ENCODE measurements at places on chromosomes 3 and 15. TPM values are rescaled to one million over a fixed set of nuclear protein-coding genes. Genes with fewer than 3 reads are reported as not detected.

The GPR15 gene
- not detected for total RNA-seq

The RAB43 gene
- 95.2 TPM for total RNA-seq

The CCR2 gene
- not detected for total RNA-seq

The POPDC2 gene
- total RNA-seq, result 0.76 TPM

The FOXB1 gene
- not detected for total RNA-seq

The TAGLN3 gene
- total RNA-seq, result not detected

DNA sequence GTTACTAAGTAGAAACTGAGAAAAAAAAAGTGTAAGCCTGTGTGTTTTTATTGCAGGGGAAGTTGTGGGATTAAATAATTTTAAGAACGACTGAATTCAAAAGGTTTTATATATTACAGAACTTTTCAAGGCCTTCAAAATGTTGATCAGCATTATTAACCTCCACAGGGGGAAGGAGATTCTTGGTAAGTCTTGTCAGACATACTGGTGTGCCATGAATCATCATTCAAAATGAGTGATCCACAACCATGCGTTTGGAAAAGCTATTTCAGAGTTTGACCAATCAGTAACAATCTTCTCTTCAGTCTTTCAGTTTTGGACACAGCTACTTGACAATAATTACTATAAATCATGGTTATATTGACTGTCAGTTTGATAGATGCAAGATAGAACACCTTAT lies 70.2 kb downstream of the ADAMTS9 start:
- no peak for DNase-seq

DNA sequence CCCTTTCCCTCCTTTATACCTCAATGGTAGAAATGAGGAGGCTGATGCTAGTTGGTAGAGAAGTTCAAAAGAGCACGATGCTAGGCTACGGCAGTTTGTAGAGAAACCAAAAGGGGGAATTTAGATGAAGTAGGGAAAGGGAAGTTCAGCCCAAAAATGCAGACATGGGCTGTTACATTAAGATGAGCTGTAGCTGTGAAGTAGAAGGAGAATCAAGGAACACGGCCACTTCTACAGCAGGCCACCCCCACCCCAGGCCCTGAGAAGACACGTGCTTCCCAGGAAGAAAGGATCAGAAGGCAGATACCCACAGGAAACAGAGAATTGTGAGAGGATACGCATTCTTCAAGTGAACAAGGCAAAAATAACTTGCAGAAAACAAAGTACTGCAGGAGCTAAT lies 2.1 kb upstream of the PARP14 start:
- DNase-seq, result no peak

GRCh38 chr3:49882166-49882565 lies 12.5 kb upstream of the CAMKV start:
- no peak for DNase-seq

GRCh38 chr3:104385421-104385820 lies 981.3 kb upstream of the ALCAM start:
- no peak for DNase-seq

DNA sequence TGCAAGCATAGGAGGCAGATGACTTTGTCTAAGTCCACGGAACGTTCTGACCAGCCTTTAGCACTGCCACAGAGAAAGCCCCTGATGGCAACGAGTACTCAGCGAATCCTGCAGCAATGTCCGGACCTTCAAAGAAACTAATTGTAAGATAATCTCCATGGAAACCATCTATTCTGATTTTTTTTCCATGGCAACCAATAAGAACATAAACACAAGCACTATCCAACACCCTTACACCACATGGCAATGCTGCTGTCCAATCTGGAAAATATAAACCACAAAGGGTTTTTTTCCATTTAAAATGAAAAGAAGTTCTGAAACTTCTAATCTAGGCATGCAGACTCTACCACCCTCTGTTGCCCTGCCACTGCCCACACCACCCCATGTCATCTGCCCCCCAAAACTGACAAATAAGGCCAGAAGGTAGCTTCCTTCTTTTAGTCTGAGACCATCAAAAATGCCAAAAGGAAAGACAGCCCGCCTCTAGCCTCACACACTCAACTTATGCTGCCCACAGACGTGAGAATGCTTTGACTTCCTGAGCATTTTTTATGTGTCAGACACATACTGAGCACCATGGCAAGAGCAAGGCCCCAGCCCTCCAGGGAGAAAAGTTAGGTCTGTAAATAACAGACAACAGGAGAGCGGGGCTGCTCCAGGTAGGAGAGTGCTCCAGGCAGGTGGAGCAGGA lies 44.5 kb downstream of the POC1A start:
- DNase-seq, result peak; percentile 65

DNA sequence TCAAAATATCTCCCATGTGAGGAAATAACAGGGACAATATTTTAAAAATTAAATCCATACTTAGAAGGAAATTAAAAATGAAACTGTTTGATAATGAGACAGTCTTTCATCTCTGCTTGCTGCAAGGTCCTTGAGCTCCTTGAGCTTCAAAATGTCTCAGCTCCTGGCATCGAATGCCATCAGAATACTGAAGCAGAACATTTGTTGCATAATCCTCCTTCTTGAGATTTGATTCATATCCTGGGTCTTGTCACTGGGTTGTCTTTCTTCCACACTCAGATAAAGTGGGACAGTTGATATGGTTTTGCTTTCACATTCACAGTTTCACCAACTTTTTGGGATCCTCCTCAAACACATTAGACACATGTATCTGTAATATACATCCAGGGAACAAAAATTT lies 27.8 kb downstream of the COL8A1 start:
- DNase-seq, result no peak

DNA sequence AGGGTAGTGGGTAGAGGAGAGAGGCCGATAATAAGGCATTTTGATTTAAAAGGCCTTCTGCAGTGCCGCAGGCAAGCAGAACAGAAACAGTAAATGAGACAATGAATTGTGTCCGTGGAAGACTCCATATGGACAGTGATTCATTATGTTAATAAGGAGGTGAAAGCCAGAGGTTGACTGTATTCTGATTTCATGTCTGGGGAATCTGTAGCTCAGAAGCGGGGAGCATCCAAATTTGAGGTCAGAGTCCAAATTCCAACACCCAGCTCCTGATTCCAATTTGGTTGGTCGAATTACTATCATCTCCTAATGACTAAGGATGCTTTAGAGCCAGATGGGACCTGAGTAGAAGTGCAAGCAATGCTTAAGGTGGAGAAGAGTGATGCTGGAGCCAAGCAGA lies 1.0 kb upstream of the TBC1D21 start:
- no peak for DNase-seq

GRCh38 chr3:100548053-100548452 lies 55.6 kb downstream of the TMEM45A start:
- DNase-seq, result no peak

DNA sequence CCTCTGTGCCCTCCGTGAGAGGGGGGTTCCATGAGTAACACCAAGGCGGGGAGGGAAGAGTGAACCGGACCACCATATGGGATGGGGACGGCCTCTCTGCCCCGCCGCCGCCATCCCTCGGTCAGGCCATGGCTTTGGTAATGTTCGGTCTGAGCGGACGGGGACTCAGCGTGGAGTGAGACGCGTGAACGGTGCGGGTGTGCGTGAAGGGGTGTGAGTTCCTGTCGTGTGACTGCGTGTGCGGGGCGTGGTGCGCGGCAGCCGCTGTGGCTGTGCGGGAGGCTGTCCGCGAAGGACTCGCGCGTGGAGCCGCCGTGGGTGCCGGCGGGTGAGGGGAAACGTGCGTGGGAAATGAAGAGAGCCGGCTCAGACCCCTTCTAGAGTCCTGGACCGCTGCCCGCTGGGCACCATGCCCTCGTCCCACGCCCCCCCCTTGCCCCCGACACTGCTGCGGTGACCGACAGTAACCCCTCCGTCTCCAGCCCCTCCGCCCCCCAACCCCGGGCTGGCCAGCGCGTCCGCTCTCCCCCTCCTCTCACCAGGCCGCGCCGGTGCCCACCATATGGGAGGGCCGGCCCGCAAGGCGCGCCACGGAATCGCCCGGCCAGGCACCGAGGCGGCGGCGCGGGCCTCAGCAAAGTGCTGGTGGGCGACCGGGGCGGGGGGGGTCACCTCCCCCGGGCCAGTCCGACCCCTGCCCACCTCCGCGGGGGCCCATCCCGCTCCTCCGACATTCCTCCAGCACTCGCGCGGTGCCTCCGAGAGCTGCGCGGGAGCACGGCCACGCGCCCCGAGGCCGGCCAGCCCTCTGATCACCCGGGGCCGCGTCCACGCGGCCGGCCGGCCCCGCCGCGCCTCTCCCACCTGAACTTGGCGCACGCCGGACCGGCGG lies 589 bp downstream of the KLF15 start:
- DNase-seq, result peak; percentile 37

- DNase-seq, result no peak
These were observed 66.9 kb downstream of the CMTM8 start for GRCh38 chr3:32305361-32305876.

DNA sequence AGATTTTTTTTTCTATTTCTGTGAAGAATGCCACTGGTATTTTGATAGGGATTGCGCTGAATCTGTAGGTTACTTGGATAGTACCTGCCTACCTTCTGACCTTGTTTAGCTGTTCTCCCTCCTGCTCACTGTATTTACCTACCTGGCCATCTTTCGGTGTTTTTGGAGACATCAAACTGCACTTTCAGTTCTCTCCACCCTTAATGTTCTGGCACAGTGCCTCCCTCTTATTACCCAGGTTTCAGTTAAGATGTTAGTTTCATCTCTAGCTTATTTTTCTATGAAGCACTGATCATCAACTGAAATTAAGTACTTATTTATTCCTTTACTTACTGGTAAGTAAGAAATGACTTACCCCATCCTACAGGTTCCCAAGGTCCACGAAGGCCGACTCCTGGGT lies 74.4 kb upstream of the KLHL25 start:
- no peak for DNase-seq

- no peak for DNase-seq
These were observed 28.6 kb upstream of the SERPINI2 start for GRCh38 chr3:167502401-167502800.

DNA sequence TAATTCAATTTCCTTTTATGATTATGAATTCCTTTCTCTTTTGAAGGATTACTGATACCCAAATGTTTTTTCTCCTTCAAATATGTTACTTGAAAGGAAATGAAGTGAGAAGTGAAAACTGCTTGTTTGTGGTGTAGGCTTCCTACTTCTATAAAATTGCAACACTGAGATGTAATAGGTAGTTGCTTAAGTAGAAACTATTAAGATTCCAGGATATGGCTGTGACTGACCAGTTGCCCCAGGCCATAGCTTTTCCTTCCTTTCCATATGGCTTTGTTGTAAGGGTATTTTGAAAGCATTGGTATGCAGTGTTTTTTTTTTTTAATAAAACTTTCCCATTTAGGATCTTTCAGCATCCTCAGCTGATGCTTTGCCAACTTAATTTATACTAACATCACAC lies 28.5 kb downstream of the DNAJC13 start:
- no peak for DNase-seq

- DNase-seq, result no peak
These were observed 6.3 kb upstream of the TMEM212 start for GRCh38 chr3:171836855-171837254.

- no peak for DNase-seq
These were observed 401.9 kb upstream of the CNTN4 start for GRCh38 chr3:1696669-1697275.

DNA sequence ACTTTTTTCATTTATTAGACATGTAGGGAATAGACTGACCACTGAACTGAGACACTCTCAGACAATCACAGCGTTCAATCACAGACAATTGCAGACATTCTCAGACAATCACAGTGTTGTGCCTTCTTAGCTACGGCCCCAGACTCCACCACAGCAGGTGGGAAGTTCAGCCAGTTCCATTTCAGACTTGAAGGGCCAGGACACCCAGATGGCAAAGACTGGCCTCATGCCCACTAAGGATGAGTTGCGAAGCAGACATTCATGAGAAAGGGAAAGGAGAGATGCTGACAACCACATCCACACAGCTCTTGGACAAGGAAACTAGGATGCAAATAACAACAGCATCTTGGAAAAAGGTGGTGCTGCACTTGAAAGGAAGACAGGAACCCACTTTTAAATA lies 21.9 kb upstream of the ALDH1L1 start:
- DNase-seq, result no peak

- DNase-seq, result no peak
These were observed 277.1 kb downstream of the MAGI1 start for GRCh38 chr3:65761446-65762234.

- no peak for DNase-seq
These were observed 152.6 kb downstream of the SCAPER start for GRCh38 chr15:76752549-76752948.

- no peak for DNase-seq
These were observed 26.4 kb upstream of the HGD start for GRCh38 chr3:120708408-120708807.

DNA sequence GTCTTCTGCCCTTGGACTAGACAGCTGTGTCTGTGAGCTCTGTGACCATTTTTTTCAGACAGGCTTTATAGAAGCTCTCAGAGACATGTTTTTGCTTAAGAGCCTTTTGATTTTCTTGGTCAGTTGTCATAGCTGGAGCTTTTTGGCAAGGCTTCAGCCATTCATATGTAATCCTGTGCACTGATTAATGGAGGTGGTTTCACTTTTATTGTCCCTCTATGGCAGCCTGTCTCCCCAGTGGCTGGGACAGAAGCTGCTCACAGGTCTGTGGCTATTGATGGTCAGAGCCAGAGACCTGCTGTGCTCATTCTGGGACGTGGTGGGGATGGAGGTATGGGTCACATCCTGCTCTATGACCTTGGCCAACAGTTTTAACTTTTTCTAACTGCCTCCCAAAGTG lies 226.6 kb upstream of the LRRFIP2 start:
- DNase-seq, result peak; percentile 17

DNA sequence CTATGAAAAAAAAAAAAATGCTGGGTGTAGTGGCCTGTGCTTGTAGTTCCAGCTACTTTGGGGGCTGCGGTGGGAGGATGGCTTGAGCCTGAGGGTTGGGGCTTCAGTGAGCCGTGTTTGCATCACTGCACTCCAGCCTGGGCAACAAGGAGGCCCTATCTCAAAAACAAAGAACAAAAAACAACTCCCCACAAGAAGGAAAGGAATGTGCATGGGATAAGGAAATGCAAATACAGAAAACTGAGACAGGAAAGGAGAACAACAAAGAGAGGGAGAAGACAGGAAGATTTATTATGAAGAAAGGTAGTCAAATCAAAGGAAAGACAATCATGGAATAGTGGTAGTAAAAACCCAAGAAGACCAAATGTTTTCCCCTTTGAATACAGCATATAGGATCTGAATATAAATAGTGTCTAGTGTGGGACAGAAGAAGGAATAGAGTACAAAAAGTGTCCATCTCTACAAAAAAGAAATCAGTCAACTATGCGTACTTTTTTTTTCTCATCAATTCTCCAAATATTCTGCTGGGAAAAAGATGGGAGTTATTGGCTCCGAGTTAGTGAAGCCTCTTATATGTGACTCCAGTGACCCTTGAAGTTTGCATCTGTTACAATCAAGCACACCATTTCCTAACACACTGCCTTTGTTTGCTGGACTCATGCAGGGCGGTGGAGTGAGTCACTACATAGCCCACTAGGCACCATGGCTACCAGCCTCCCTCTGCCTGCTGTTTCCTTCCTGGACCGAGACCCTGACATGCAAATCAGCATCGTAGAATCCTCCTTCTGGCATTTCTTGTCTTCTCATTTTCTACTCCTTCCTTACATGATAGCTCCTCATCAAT lies 101.2 kb upstream of the PTX3 start:
- DNase-seq, result peak; percentile 98
